ENCODE measurements at places on chromosomes 16 and 17.
A peak's percentile ranks its signal among the peaks of the same experiment; 100 is the strongest.

GRCh38 chr17:60652454-60653247 lies 25.0 kb upstream of the BCAS3 start:
- DNase-seq, result no peak

GRCh38 chr17:81030741-81031565 lies 4.0 kb upstream of the BAIAP2 start:
- DNase-seq, result no peak

GRCh38 chr16:82146556-82146955 lies 23.5 kb downstream of the MPHOSPH6 start:
- DNase-seq, result no peak

DNA sequence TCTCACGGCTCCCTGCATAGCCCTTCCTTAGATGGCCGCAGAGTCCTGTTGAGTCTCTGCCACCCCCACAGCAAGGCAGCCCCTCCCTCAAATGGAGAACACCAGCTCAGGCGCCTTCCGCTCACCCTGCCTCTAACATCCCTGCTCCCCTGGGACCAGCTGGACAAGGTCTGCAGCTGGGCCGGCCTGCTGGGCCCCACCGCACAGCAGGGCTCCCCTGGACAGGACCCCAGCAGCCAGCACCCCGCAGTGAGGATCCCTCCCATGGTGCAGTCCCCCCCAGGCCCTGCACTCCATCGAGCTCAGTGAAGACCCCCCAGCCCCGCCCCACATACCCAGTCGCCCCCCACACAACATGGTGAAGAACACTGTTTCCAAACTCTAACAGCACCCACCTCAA lies 10.2 kb downstream of the ATP2A3 start:
- DNase-seq, result no peak

DNA sequence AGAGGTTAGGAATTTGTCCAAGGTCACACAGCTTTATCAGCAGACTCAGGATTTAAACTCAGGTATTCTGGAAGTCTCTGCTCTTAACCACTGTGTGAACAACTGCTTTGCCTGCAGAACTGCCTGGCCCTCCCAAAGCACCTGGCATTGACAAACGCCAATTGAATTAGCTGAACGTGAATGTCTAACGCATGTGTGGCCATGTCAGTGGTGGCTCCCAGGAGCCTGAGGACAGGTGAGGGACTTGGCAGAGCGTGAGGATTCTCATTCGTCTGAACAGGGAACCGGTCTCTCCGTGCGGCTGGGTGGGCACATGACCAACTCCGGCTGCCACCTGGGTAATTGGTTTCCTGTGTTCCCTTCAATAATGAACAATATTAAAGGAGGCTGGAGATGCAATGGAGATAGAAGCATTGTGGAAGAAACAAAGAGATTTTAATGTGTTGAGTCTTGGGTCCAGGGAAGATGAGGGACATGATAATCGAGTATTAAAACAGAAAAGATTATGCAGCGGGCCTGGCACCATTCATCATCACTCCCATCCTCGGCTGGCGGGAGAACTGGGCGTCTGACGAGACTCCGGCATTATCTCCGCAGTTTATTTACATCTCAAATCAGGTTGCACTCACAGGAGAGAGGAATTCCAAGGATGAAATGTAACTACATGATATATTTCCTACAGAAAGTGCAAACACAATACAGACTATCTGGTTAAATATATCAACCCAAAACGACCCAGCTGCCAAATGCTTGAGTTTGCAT lies 113.5 kb downstream of the NPIPB5 start:
- no peak for DNase-seq

DNA sequence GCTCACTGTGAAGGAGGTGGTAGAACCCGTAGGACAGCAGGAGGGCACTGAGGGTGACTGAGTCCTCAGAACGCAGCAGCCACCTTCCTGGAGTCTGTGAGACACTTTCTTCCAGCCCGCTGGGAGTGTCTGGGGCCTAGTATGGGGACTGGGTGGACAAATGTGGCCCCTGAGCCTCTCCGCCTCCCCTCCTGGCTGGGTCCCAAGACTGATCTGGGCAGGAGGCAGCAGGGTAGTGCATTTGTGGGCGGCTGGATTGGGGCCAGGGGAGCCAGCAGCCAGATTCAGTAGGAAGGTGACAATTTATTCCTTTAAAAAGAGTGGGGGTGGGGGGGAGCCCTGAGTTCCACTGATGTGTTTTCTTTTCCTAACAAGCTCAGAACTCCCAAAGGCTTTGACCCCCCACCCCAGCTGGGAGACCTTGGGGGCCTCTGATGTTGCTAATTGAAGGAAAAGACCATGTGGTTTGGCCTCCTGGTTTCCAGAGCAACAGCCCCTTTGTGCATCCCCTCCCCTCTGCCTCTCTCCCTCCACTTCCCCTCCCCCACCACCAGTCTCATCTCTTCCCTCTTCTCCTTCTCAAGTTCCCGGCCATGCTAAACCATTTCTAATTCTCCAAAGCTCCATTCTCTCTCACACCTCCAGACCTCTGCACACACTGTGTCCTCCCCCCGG lies 4.4 kb downstream of the CLEC19A start:
- DNase-seq, result no peak

DNA sequence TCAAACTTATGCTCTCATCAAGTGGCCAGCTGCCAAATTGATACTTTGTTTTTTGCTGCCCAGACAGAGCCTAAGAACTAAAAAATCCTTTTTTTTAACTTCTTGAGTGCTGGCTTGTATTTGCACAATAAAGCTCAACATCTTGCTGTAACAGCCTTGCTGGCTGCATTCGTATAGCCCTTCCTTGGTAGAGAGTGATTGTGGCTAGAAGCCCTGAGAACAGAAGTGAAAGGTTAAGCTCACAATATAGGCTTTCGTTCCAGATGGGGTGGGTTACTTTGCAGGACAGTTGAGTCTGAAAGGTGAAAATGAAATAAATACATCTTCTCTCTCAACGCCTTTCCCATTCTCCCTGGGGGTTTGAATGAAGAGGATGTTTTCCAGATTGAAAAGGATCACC lies 278.8 kb downstream of the HS3ST3B1 start:
- DNase-seq, result no peak

DNA sequence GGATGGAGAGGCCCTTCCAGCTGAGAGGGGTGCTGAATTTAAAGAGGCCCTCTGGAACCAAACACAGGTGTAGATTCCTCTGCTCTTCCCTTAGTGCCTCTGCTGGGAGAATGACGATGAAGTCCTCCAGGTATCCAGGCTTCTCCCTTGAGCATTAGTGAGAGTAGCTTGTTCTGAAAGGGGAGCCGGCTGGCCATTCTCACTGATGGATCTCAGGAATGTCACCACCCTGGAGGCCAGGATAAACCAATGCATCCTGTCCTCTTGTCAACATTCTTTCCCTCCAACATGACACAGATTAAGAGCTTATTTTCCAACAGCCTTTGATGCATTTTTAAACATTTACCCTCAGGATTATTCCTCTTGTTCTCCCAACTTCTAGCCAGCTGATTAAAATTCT lies 325.5 kb downstream of the CA10 start:
- no peak for DNase-seq

GRCh38 chr17:78572239-78573205 lies 4.7 kb downstream of the DNAH17 start:
- no peak for DNase-seq

GRCh38 chr16:84369938-84370627 lies 1.7 kb downstream of the ATP2C2 start:
- no peak for DNase-seq

DNA sequence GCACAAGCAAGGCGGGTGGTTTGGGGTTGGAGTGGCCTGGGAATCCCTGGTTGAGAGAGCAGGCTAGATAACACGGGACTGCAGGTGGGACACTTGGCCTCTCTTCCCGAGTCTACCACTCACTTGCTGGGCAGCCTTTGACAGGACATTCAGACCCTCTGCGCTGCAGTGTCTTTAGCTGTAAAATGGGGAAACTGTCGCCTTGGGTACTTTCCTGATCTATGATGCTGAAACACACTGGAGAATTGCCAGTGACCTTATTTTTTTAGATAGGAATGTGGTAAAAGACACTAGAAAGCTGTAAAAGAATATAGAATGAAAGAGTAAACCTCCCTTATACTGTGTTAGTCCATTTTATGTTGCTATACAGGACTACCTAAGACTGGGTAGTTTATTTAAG lies 30.5 kb downstream of the KSR1 start:
- no peak for DNase-seq

GRCh38 chr16:31082368-31083045 lies 6.2 kb downstream of the PRSS53 start:
- no peak for DNase-seq

DNA sequence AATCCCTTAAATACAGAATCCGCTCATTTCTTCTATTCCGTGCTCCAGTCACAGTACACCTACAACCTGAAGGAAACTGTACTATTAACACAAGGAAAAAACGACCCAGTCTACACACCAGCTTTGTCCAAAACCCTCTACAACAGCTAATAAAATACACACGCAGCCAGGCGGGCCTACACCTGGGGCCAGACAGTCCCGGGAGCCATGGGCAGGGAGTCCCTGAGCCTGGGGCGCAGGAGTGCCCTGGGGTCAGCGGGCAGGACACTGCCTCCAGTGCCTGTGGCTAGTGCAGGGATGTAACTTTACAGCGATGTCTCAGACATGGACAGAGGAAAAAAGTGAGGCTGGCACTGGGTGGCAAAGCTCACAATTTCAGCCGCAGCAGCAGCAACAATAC lies 28.5 kb downstream of the GNPTG start:
- DNase-seq, result no peak

DNA sequence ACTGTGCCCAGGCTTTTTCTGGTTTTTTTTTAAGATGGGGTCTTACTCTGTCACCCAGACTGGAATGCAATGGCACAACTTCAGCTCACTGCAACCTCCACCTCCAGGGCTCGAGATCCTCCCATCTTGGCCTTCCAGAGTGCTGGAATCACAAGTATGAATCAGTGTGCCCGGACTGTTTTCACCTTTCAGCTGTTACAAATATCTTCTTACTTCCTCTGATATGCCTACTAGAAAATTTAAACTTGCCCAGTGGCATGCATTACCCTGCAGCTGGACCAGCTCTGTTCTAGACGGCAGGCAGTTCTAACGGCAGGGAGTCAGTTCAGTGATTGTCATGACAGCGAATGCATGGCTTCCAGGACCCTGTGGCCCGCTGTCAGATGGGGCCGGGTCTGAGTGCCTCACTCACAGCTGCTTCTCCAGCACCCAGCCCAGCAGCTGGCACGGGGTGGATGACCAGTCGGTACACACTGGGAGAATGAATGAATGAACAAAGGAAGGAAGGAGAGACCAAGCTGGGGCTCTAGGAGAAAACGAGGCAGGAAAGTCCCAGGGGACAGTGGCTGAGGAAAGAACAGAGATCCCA lies 28.0 kb upstream of the LITAF start:
- no peak for DNase-seq

DNA sequence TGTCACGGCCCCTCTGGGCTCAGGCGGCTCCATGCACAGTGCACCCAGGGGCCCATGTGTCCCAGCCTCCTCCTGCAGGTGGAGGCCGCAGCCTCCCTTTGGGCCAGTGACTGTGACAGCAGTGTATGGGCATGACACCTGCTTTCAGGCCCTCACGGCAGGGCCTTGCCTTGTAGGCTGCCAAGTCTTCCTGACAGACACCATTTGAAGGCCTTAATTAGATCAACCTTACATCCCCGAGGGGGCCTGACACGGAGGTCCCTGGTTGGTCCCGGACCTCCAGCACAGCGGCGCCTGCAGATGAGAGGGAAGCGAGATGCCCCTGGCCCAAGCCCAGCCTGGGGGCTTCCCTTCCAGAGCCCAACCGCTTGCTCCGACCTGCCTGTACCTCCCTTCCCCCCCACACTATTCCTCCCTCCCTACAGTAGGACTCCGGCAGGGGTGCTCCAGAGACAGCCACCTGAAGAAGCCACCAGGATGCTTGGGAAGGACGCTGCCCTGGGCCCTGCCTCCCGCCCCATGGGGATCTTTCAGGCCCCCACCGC lies 31.9 kb downstream of the BAIAP2 start:
- DNase-seq, result no peak

DNA sequence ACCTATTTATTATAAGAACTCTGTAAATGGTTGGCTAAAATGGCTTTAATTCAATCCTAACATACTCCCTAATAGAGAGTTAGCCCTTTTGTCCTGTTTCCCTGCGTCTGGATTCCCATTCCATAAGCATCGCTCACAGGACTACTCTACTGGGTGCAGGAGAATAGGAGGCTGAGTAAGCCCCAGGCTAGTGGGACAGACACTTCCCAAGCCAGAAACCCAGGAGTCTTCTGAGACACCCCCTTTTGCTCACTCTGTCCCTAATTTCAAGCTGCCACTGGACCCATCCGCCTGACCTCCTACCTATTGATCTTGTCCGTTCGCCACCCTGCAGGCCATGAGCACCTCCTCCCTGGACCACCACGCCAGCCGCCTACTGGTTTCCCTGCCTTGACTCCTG lies 16.7 kb upstream of the TOB1 start:
- DNase-seq, result no peak

DNA sequence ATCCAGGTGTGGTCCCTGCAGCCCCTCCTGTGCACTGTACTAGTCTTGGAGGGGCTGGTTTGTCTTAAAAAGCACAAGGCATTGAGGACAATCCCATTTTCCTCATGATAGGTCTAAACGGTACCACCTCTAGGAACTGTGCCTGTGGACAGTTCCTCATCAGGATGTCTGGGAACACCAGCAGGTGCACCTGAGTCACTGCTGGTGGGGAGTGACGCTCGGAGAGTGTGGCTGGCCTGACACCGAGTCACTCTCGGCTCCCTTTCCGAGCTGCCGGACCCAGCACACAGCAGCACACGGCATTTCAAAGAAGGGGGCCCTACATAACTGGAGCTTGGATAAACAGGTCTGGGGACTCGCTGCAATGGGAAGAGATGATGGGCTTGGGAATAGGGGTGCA lies 25.6 kb downstream of the LRRC75A start:
- DNase-seq, result no peak

GRCh38 chr17:76506408-76507345 lies 5.5 kb upstream of the RHBDF2 start:
- DNase-seq, result peak; percentile 90

DNA sequence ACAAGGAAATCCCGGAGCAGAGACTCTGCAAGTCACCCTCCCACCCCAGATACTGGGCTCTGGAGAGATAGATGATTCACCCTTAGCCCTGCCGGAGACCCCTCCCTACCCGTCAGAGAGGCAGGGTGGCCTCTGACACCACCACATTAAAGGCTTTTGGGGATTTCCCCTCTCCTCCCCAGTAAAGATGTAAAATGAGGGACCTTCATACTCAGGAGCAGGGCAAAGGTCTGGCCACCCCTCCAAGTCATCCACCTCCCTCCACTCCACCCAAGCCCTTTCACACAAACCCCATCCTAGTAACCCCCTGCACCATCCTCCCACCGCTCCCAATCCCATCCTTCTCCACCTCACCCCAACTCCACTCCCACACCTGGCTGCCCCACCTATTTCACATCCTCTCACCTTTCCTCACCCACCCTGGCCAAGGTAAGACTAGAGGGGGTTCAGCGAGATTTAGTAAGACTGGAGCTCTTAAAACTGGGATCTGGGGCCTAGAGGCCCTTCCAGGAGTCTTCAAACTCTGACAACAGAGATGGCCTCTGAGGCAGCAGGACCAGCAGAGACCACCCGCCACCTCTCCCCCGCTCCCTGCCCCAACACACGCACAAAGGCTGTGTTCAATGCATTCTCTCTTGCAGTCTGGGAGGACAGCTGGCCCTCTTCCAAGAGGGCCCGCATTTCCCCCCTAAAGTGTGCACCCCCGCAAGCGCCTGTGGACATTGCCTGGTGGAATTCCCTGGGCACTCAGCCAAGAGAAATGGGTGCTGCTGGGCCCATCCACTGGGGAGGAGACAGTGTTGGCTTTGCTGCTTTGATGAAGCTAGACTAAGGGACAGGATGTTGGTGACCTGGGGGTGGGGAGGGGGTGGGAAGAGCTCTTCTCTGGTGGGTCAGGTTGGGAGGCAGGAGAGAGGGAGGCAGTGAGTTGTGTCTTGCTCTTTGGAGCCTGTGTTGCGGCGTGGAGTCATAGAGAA lies 1.1 kb downstream of the ABAT start:
- peak; percentile 61 for DNase-seq

GRCh38 chr17:57671667-57672632 lies 73.1 kb downstream of the CCDC182 start:
- peak; percentile 73 for DNase-seq
